ENCODE measurements at places on chromosomes 13 and 19.

- DNase-seq = no peak
Measured at GRCh38 chr19:44661904-44662303, 9.4 kb upstream of the CEACAM19 start.

- no peak for DNase-seq
Measured at GRCh38 chr13:28089065-28089464, 11.3 kb downstream of the FLT3 start.

- no peak for DNase-seq
Measured at GRCh38 chr13:112066624-112067004, 335 bp upstream of the SOX1 start.

- DNase-seq = no peak
Measured at GRCh38 chr13:48873587-48873986, 102.1 kb upstream of the FNDC3A start.

GRCh38 chr19:391207-391557 lies 17.8 kb downstream of the C2CD4C start:
- DNase-seq = no peak

- no peak for DNase-seq
Measured at GRCh38 chr19:18119717-18120105, 22.1 kb downstream of the MAST3 start.

DNA sequence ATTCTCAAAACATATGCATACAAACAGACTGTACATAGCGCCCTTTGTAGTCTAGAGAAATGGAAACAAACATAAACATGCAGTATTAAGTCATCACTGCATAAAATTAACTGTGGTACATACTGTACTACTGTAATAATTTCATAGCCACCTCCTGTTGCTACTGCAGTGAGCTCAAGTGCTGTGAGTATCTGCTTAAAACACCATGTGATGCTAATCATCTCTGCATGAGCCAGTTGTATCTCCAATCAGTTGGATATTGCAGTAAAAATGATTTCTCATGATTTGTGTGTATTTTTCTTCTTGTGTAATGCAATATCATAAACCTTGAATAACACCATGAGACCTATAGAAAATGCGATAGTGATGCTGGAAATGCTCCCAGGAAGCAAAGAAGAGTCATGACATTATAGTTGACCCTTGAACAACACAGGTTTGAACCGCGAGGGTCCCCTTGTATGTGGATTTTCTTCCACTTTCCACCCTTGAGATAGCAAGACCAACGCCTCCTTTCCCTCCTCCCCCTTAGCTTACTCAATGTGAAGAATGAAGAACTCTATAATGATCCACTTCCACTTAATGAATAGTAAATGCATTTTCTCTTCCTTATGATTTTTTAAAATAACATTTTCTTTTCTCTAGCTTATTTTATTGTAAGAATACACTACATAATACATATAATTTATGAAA lies 4.1 kb downstream of the TNFSF13B start:
- DNase-seq = no peak

DNA sequence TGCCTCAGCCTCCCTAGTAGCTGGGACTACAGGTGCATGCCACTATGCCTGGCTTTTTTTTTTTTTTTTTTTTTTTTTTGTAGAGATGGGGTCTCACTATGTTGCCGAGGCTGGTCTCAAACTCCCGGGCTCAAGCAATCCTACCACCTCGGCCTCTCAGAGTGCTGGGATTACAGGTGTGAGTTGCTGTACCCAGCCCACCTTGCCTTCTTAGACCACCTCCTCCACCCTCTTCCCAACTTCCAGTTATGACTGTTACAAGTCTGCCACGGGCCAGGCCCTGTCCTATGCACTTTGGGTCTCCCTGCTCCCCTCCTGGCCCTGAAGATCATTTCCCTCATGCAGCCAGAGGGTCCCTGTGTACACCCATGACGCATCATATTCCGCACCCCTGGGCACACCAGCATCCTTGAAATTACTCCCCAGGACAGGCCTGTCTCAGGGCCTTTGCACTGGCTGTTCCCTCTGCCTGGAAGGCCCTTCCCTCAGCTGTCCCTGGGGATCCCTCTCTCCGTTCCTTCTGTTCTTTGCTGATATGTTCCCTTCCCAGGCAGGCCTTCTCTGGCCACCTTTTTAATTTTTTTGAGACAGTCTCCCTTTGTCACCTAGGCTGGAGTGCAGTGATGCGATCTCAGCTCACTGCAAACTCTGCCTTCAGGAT lies 3.0 kb downstream of the LGALS4 start:
- no peak for DNase-seq

DNA sequence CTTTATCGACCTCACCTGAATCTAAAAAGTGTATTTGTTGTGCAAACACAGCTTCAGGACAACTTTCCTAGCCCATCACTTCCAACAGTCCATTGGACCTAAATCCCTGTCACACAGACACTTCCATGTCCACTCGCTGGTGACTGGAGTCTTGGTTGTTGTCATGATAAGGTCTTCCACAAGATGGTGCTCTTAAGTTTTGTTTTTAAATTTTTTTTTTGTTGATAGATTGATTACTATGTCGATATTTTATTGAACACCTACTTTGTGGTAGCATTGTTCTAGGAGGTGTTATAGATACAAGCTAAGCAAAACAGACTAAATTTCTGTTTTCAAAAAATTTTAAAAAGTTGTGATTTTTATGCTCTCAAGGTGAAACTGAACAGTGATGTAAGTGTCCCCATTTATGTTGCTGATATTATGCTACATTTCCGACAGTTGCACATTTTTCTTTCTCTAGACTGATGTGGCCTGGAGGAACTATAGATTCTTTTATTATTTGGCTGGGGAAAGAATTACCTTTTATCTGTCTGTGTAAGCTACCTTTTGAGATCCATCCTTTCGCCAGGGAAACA lies 8.1 kb upstream of the ERICH6B start:
- no peak for DNase-seq

GRCh38 chr13:95656386-95657015 lies 12.0 kb upstream of the DZIP1 start:
- DNase-seq = no peak

- DNase-seq = no peak
Measured at GRCh38 chr13:41545432-41545707, 88.0 kb downstream of the RGCC start.

DNA sequence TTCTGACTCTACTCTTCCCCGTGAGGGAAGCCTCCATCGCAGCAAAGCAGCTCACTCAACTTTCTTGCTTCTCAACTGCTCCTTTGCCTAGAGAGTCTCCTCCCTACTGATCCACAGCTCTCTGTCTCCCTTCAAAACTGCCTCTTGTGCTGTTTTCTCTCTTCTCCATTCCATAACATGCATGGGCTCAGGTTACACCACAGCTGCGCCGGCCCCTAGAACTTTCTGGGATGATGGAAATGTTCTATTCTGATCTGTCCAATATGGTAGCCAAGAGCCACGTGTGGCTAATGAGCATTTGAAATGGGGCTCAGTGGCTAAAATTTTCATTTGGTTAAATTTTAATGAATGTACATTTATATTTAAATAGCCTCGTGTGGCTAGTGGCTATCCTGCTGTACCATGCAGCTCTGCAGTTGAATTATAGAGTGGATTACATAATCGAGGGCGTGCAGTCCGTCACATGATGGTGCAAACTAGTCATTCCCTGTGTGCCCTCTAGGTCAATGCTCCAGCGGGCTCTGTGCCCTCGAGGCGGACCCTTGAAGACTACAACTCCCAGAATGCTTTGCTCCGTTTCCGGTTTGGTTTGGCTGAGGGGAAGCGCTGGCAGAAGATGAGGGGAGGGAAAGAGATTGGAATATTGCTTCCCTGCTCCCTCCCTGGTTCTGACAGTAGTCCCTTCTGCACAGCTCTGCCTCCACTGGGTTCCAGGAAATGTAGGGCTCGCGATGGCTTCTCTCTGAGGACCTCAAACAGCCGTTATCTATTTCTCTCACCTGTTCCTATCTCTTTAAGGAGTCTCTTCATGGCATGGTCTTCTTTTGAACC lies 109.8 kb downstream of the CACNA1A start:
- no peak for DNase-seq

DNA sequence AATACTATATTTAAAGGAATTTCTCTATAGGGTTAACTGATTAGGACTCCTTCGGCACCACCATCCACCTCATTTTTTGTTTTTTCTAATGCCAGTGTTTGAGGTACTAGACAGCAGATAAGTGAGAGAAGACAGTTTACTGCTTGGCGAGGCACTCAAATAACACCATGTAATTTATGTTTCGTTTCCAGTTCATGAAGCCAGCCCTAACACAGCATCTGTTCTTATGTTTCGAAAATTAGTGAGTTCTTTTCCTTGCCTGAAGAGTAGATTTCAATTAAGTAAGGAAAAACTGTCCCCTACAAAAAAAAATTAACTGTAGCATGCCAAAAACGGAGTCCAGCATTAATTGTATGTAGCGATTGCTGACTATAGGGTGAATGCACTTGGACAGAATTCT lies 409.1 kb downstream of the TBC1D4 start:
- DNase-seq = no peak

DNA sequence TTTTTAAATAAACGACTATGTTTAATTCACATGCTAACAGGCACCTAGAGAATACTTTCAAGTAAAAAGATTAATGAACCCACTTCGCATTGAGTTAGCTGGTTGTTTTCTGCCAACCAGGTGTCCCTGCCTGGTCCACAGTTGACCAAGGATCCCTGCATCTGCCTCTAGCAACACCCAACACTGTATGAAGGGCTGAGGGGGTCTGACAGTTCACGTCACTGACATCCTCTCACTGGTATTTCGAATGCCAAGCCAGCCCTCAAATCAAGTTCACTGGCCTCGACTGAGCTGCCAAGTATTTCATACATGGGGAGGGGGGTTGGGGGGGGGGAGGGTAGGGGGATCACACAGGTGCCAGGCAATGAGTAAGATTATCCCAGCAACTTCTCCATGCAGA lies 25.4 kb downstream of the SLC25A30 start:
- no peak for DNase-seq

DNA sequence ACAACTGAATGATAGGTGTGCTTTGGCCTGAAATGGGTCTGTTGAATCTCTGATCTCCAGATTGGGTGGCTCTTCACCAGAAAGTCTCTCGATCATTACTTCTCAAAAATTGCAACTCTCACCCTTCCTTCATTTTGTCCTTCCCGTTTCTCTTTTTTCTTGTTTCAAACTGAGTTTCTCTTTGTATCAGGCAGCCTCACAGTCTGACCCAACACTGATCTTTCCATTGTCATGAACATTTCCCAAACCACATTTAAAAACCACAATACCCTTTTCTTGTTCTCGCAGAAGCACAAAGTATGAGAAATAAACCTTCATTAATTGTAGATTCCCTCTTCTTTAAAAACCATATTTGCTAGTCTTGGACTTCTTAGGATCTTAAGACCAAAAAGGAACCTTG lies 33.6 kb upstream of the HMGB1 start:
- no peak for DNase-seq

DNA sequence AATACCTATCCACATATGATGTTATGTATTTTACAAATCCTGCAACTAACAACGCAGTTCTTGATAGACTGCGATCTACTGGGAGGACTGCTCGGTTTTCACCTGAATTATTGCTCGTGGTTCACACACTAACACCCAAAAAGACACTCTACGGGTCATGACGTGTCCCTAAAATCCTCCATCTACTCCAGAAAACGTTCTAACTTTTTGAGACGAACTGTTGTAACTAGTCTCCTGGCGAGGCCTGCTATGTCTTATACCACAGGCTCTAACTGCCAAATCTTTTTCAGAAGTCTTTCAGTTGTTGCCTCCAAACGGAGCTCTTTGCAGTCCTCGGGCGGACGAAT lies 108.2 kb downstream of the KCNRG start:
- no peak for DNase-seq

DNA sequence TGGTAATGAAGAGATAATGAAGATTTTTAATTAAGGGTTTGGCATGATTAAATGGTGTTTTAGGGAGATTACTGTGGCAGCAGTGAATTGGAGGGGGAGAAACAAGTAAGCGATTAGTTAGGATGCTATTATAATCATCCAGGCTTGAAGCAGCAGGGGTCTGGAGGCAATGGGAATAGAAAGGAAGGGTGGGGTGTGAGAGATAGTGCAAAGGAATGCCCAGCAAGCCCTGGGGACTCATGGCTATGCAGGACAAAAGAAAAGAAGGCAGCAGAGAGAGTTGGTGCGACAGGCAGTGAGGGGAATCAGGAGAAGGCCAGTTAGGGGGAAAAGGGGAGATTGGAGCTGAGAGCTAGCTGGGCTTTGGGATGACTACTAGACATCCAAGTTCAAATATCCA lies 34.5 kb downstream of the SOX21 start:
- no peak for DNase-seq

DNA sequence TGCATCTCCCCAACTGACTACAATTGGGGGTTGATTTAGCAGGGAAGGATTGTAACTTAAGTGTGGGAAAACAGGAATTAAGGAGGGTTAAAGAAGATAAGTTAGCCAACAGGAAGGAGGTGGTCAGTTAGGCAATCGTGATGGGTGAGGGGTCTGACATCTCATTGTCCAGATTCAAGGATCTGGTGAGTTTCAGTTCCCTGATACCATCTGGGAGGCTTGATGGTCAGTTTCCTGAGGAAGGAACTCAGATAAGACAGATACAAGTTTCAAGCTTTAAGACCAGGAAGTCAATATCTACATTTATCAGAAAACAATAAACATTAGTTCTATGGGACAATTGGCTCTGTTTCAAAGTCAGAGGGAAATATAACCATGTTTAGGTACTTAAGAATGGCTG lies 601.8 kb downstream of the SLITRK6 start:
- DNase-seq = no peak

DNA sequence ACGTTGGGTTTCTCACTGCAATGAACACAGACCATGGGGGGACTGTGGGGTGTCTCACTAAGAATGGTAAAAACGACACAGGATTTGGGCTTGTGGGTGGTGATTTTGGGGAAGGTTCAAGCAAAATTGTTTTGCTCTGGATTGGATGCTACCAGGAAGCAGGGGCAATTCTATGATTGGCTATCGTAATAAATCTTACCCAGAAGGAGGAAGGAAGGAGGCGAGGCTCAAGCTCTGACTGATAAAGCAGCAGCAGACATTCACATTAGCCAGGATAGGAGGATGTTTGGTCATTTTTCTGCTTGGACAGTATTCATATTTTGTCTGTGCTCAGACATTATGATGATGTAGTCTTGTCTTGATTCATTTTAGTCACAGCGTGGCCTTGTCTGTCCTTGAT lies 1.5 kb downstream of the ZNF576 start:
- no peak for DNase-seq

DNA sequence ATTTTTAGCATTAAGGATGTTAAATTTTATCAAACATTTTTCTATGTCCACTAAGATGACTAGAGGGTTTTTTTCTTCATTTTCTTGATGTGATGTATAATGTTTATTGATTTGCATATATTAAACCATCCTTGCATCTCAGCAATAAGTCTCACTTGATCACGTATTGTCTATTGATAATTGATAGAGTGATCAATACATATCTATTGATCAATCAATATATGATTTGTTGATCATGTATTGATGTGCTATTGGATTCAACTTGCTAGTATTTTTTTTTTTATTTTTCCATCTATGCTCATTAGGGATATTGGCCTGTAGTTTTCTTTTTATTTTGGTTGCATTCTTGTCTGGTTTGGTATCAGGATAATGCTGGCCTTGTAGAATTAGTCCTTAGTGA lies 2202.0 kb downstream of the PCDH9 start:
- no peak for DNase-seq

DNA sequence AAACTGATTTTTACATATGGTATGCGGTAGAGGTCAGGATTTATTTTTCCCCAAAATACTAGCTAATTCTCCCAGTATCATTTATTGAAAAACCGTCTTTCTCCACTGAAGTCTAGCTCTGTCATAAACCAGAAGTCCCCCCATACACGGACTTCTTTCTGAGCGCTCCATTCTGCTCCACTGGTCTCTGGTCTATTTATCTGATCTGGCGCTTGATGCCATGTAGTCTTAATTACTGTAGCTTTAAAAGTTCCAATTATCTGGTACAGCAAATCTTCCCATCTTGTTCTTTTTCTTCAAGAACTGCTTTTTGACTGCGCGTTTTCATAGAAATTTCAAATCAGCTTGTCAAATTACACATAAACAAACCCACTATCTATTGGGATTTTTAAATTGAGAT lies 13.7 kb downstream of the DCUN1D2 start:
- DNase-seq = no peak

Data from SK-N-MC (cell line).